Activated T-cell treated with anti-CD3 and anti-CD28 coated beads, Interleukin-2, amount 50 U/mL, for 72 hours (primary cell): ENCODE measurements at places on chromosomes 13 and 19.

DNA sequence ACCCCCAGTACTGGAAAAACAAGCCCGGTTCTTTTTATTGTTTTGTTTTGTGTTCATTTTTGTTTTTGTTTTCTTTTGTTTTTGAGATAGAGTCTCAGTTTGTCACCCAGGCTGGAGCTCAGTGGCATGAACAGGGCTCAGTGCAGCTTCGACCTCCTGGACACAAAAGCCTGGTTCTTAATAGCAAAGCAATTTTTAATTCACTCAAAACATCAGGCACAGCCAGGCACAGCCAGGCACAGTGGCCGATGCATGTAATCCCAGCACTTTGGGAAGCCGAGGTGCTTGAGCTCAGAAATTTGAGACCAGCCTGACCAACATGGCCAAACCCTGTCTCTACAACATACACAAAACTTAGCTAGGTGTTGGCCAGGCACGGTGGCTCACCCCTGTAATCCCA, 30.7 kb downstream of the INSR start:
- H3K36me3 ChIP-seq, result no peaks in the 10 kb centered on the region
- H3K4me3 ChIP-seq, result no peak overlapping the region
- H3K27ac ChIP-seq, result no peak overlapping the region
- H3K27me3 ChIP-seq, result no peaks in the 10 kb centered on the region
- no peaks in the 10 kb centered on the region for H3K4me1 ChIP-seq

DNA sequence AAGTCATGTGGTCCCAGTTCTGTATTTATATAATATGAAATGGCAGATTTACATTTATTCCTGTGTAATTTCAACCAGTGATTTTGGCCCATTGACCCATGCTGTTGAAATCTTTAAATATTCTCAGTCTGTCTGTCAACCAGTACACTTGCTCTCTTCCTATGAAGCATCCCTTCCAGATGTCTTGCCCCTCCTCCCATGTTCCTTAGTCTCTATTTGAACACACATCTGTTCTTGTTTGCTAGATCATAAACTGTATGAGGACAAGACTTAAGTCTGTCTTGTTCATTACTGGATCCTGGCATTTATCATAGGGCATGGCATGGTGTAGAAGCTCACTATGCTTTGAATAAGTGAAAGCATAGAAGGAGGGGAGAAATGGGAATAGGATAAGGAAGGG, 34.9 kb downstream of the STARD13 start:
- DNase-seq, result no peak
- H3K4me3 ChIP-seq, result no peak overlapping the region
- no peaks in the 10 kb centered on the region for H3K4me1 ChIP-seq
- no peaks in the 10 kb centered on the region for H3K36me3 ChIP-seq
- no peaks in the 10 kb centered on the region for H3K27me3 ChIP-seq

- H3K36me3 ChIP-seq, result peaks cover 43% of the 10 kb centered on the region
- peaks cover 20% of the 10 kb centered on the region for H3K4me1 ChIP-seq
- no peaks in the 10 kb centered on the region for H3K27me3 ChIP-seq
- no peak overlapping the region for H3K27ac ChIP-seq
- DNase-seq, result no peak
Observed at GRCh38 chr19:52599241-52599640, 29.2 kb downstream of the ZNF701 start.

- peaks cover 9% of the 10 kb centered on the region for H3K4me1 ChIP-seq
- no peaks in the 10 kb centered on the region for H3K27me3 ChIP-seq
- peak overlapping the region; percentile 20 for H3K4me3 ChIP-seq
- no peak overlapping the region for H3K27ac ChIP-seq
- H3K36me3 ChIP-seq, result no peaks in the 10 kb centered on the region
- DNase-seq, result no peak
Observed at GRCh38 chr19:4877753-4878490, 10.5 kb upstream of the PLIN3 start.

GRCh38 chr19:3365836-3366752, at the start of gene NFIC:
Gene NFIC, plus strand, starts transcription at chr19:3366583. Its CDS starts 54 bp downstream, at chr19:3366637.
- DNase-seq, result peak; percentile 52
- no peaks in the 10 kb centered on the region for H3K27me3 ChIP-seq
- H3K4me3 ChIP-seq, result peak within 1 kb of the TSS; percentile 81
- no peaks in the 10 kb centered on the region for H3K36me3 ChIP-seq
- H3K4me1 ChIP-seq, result peaks cover 59% of the 10 kb centered on the region

GRCh38 chr19:1487576-1488281, 2.4 kb downstream of the PCSK4 start:
- no peak for DNase-seq
- H3K4me1 ChIP-seq, result peaks cover 14% of the 10 kb centered on the region
- no peaks in the 10 kb centered on the region for H3K36me3 ChIP-seq
- no peak overlapping the region for H3K4me3 ChIP-seq
- H3K27ac ChIP-seq, result no peak overlapping the region
- peaks cover 12% of the 10 kb centered on the region for H3K27me3 ChIP-seq

DNA sequence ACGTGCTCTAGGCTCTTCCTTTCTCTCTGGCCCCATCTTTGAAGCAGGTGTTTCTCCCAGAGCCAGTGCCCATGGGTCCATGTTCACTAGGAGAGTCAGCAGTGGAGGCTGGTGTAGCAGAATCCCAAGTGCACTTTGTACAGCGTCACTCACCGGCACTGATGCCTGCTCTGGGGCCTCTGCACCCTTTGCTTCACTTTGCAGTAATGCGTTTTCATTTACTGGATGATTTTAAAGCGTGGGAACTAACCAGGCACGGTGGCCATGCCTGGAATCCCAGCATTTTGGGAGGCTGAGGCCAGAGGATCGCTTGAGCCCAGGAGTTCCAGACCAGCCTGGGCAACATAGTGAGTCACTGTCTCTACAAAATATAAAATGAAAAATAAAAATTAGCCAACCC, 30.7 kb downstream of the SLC25A42 start:
- H3K36me3 ChIP-seq, result no peaks in the 10 kb centered on the region
- no peaks in the 10 kb centered on the region for H3K27me3 ChIP-seq
- peaks cover 4% of the 10 kb centered on the region for H3K4me1 ChIP-seq

GRCh38 chr13:34731486-34731885, 210.6 kb upstream of the NBEA start:
- no peaks in the 10 kb centered on the region for H3K36me3 ChIP-seq
- H3K27ac ChIP-seq, result no peak overlapping the region
- H3K4me1 ChIP-seq, result no peaks in the 10 kb centered on the region
- no peaks in the 10 kb centered on the region for H3K27me3 ChIP-seq

- H3K36me3 ChIP-seq, result no peaks in the 10 kb centered on the region
- no peak overlapping the region for H3K4me3 ChIP-seq
- peaks cover 13% of the 10 kb centered on the region for H3K27me3 ChIP-seq
- H3K4me1 ChIP-seq, result peaks cover 4% of the 10 kb centered on the region
- H3K27ac ChIP-seq, result no peak overlapping the region
- DNase-seq, result no peak
Observed at GRCh38 chr13:21080593-21080891, 19.2 kb upstream of the LATS2 start.

DNA sequence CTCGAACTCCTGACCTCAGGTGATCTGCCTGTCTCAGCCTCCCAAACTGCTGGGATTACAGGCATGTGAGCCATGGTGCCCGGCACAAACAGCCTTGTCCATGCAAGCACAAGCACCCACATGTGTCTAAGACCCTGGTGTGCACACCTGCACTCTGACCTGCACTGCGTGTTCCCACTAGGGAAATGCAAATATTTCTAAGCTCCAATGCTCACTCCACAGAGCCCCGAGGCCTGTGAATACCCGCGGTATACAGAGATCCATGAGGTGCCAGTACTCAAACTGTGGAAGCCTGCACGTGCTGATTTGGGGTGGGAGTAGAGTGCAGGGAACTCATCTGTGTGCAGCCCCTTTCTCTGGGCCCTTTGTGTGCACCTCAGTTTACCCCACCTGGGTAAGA, 14.7 kb downstream of the GADD45B start:
- no peak overlapping the region for H3K4me3 ChIP-seq
- peaks cover 14% of the 10 kb centered on the region for H3K4me1 ChIP-seq
- peaks cover 1% of the 10 kb centered on the region for H3K36me3 ChIP-seq
- peaks cover 59% of the 10 kb centered on the region for H3K27me3 ChIP-seq
- no peak for DNase-seq

DNA sequence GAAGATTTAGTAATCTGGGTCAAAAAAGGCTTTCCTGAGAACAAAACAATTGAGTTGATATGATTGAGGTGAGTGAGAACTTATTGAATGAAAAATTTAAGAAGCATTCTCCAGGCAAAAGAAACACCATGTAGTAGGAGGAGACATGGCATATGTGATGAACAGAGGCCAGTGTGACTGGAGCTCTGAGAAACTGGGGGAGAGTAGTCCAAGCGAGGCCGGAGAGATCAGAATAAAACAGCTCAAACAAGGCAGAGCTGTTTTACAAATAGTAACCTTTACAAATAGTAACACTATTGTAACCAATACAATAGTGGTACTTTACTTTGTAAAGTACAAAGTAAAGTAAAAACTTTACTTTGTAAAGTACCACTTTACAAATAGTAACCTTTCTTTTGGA, 1159.1 kb downstream of the PCDH9 start:
- no peaks in the 10 kb centered on the region for H3K36me3 ChIP-seq
- DNase-seq, result no peak
- no peak overlapping the region for H3K4me3 ChIP-seq
- no peaks in the 10 kb centered on the region for H3K27me3 ChIP-seq
- no peak overlapping the region for H3K27ac ChIP-seq
- no peaks in the 10 kb centered on the region for H3K4me1 ChIP-seq

DNA sequence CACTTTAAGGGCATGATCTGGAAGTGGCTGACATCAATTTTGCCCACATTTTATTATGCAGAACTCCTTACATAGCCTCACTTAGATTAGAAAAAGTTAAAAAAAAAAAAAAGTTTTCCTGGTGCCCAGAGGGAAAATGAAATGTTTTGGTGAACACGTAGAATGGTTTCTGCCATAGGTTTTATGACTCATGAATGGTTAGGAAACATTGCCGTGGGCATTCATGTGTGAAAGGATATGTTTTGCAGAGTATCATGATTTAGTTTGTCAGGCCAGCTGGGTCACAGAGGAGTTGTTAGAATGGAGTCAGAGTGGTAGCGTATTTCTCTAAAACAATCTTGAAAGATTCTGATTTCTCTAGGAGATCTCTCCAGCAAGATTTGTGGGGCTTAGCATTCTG, 133.8 kb downstream of the MRPL57 start:
- H3K36me3 ChIP-seq, result no peaks in the 10 kb centered on the region
- no peak overlapping the region for H3K4me3 ChIP-seq
- H3K27me3 ChIP-seq, result no peaks in the 10 kb centered on the region
- H3K27ac ChIP-seq, result no peak overlapping the region
- DNase-seq, result no peak

DNA sequence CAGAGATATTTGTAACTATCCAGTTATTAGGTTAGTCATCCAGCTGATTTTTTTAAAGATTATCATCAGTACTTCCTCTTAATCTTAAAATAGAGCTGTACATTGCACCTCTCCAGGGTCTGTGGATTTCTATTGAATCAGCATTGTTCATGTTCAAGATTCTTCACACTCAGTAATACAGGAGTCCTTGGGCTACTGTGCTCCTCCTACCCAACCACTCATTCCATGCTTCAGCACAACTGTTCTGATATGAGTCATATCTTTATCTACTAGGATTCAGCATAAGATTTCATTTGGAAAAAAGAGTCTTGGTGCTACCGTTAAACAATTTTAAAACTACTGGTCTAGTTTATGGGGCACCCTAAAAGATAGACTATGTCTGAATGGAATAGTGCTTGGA, 357.8 kb downstream of the DCT start:
- H3K4me3 ChIP-seq, result no peak overlapping the region
- no peaks in the 10 kb centered on the region for H3K4me1 ChIP-seq
- no peak overlapping the region for H3K27ac ChIP-seq

DNA sequence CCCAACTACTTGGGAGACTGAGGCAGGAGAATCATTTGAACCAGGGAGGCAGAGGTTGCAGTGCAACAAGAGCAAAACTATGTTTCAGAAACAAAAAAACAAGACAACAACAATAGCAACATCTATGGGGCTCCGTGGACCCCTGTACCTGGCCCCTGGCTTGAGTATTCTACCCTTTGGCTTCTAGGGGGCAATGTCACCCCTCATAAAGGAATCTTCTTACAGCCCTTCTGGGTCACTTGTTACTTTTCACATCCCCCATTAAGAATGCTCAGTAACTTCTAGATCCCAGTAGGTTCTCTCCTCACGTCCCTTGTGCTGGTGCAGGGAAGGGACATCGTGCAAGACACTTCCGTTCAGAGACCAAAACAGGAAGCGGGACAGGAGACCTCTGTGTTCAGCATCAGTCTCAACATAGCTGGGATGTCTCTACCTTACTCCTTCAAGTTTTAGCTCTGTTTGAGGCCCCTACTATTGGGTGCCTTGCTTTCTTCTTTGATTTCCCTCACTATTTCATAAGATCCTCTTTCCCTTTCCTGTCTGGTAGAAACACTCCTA, 218.1 kb upstream of the ARGLU1 start:
- H3K4me1 ChIP-seq, result no peaks in the 10 kb centered on the region
- H3K27me3 ChIP-seq, result no peaks in the 10 kb centered on the region
- no peaks in the 10 kb centered on the region for H3K36me3 ChIP-seq

DNA sequence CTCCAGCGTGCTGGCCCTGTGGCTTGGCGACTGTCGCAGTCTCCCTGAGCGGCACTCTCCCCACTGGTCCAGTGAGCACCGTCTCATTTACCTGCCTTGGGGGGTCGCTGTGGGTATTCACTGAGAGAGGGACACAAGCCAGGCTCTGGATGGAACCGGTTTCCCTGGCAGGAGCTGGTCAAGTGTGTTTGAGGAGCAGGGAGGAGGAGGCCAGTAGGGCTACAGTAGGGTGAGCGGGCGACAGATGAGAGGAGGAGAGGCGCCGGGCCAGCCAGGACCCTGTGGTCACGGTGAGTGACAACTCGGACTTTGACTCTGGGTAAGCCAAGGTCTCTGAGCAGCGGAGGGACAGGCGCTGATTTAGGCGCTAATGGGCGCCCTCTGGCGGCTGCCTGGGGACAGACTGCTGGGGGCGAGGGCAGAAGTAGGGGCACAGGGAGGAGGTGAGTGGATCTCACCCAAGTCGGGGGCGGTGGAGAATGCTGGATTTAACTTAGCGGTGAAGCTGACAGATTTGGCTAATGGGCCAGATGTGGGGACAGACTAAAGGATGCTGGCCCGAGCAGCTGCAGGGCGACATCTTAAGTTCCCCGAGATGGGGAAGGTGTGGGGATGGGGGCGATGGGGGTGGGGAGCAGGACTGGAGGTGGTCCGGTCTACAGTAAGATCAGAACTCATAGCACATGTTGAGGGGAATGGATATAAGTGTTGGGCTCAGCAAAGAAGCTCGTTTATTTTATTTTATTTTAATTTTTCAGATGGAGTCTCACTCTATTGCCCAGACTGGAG, 4.7 kb upstream of the PRMT1 start:
- H3K27ac ChIP-seq, result no peak overlapping the region
- peak; percentile 81 for DNase-seq
- H3K4me3 ChIP-seq, result no peak overlapping the region
- H3K27me3 ChIP-seq, result no peaks in the 10 kb centered on the region
- no peaks in the 10 kb centered on the region for H3K36me3 ChIP-seq
